ENCODE measurements at places on chromosomes 3 and 15. TPM values are rescaled to one million over a fixed set of nuclear protein-coding genes. Genes with fewer than 3 reads are reported as not detected.

GRCh38 chr3:71997066-71997653 is 212.2 kb upstream of the PROK2 start:
- H3K36me3 ChIP-seq, result no peaks in the 10 kb centered on the region
- H3K4me1 ChIP-seq, result no peaks in the 10 kb centered on the region
- no peak for DNase-seq
- no peak overlapping the region for H3K4me3 ChIP-seq
- no peaks in the 10 kb centered on the region for H3K27me3 ChIP-seq

- H3K36me3 ChIP-seq, result no peaks in the 10 kb centered on the region
- no peak for DNase-seq
- H3K4me3 ChIP-seq, result no peak overlapping the region
- no peaks in the 10 kb centered on the region for H3K4me1 ChIP-seq
- no peaks in the 10 kb centered on the region for H3K27me3 ChIP-seq
These were observed 361.9 kb downstream of the CLSTN2 start for GRCh38 chr3:140296796-140297352.

- no peaks in the 10 kb centered on the region for H3K36me3 ChIP-seq
- no peak overlapping the region for H3K4me3 ChIP-seq
- no peaks in the 10 kb centered on the region for H3K4me1 ChIP-seq
These were observed 30.5 kb downstream of the POLQ start for GRCh38 chr3:121515313-121515712.

DNA sequence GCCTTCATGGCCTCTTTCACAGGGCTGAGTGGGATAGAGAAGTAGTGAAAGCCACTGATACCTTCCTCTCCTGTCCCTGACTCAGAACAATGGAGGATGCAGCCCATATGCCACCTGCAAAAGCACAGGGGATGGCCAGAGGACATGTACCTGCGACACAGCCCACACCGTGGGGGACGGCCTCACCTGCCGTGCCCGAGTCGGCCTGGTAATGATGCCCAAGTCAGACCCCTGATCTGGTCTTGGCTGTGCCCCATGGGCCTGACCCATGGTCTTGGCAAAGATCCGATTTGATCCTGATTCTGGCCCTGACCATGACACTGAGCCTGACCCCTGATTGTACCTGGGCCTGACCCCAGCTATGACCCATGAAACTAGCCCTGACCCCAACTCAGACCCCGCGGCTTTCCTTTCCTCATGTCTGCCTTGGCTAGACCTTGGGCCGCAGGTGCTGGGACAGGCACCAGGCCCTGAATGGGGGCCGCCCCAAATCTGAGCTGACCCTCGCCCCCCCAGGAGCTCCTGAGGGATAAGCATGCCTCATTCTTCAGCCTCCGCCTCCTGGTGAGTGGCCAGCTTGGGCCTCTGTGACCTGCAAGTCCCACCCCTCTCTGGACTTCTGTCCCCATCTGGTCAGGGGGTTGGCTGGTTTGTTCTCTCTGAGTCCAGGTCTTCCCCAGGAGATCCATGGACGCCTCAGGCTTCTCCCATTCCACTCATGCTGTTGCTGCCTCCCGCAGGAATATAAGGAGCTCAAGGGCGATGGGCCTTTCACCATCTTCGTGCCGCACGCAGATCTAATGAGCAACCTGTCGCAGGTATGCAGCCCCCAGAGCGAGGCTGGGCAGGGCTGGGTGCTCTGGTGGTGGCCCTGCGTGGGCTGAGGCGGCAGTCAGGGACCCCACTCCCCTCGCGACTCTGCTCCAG is 15.6 kb downstream of the NT5DC2 start:
- DNase-seq, result no peak
- no peaks in the 10 kb centered on the region for H3K27me3 ChIP-seq
- peaks cover 21% of the 10 kb centered on the region for H3K36me3 ChIP-seq
- H3K4me1 ChIP-seq, result no peaks in the 10 kb centered on the region
- peak overlapping the region; percentile 29 for H3K4me3 ChIP-seq

HRG gene
- polyA plus RNA-seq, result not detected

DHFR2 gene
- polyA plus RNA-seq, result 2.3 TPM

All from heart left ventricle (tissue), 16 donors.